ENCODE measurements at places on chromosomes 12 and 14.

GRCh38 chr14:61451491-61451890 lies 130.1 kb downstream of the PRKCH start:
- no peak for DNase-seq

DNA sequence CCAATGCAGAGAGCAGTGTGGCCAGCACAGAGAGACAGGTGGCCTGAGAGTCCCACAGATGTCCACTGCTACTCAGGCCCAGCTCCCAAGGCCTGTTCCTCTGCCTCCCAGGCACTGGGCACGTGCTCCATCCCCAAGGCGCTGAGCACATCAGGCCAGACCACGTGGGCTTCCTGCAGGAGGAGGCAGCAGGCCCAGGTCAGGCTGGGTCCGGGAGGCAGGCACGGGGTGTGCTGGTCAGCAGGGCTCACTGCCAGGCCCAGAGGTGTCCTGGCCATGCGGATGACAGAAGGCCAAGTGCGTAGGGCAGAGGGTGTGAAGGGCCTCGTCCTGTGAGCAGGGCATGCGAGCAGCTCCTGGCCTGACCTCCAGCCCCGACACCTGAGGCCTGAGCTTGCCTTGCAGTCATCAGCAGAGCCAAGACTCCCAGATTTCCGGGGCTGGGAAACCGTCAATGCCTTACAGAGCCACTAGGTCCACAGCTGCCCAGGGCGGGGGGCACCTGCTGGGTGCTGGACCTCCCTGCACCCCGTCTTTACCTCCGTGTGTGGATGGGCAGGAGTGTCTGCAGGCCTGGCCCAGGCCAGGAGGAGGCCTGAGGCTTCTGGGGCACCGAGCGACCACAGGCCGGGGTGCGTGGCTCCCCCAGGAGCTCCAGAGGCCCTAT lies 14.9 kb downstream of the TRMT61A start:
- no peak for DNase-seq

DNA sequence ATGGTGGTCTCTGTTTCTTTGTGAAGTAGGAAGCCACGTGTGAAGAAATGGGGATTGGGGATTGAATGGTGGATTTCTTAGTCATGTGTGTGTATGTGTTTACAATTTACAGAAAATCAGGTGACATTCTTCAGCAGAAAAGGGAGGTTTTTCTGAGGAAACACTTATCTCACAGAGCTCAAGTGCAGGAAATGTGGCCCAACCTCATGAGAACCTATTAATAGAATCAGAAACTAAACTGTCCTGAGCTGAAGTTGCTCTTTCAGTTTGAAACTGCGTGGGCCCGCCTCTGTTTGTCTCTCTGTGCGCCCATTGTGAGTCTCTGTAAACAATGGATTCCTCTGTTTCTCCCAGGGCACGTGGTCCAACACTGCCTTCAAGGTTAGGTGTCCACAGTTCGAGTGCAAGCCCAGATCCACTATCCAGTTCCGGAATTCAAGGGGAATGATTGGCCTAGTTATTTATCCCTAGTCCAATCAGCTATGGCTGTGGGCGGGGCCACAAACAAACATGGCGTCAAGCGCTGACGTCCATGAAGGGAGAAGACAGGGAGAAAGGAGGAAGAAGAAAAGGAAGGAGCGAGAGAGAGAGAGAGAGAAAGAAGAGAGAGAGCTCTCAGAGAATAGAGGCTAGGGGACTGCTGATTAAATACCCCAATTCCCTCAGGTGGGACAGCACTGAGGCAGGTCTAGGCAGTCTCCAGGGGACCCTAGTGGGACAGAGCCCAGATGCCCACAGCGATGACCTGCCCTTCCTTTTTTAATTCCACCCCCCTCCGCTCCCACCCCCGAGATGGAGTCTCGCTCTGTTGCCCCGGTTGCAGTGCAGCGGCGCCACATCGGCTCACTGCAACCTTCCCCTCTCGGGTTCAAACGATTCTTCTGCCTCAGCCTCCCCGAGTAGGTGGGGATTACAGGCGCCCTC lies 31.4 kb upstream of the C12orf76 start:
- DNase-seq, result no peak

DNA sequence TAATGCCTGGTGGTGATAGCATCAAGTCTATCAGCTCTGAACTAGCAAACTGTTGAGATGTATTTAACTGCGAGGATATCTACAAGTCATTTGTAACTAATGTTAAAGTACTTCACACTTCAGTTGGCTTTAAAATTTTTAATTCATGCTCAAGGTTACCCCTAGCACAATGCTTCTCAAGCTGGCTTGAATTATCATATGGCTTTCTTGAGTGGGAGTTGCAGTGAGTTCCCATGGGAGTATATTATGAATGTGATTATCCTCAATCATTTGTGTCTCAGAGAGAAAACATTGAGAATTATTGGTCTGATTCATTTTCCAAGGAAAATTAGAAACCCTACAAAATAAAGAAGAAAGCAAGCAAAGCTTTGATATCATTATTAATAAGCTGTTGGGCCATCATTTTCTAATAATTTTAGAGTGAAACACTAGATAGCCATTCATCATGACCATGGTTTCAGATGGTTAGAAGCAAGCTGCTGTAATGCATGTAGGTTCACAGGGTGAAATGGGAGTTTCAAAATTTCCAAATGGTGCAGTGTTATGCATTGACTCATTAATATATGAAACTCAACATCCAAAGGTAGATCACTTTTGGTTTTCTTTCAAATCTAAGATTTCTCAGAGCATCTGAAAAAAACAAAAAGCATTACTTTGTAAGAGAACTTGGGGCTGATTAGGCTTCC lies 11.8 kb upstream of the KRAS start:
- DNase-seq, result no peak

DNA sequence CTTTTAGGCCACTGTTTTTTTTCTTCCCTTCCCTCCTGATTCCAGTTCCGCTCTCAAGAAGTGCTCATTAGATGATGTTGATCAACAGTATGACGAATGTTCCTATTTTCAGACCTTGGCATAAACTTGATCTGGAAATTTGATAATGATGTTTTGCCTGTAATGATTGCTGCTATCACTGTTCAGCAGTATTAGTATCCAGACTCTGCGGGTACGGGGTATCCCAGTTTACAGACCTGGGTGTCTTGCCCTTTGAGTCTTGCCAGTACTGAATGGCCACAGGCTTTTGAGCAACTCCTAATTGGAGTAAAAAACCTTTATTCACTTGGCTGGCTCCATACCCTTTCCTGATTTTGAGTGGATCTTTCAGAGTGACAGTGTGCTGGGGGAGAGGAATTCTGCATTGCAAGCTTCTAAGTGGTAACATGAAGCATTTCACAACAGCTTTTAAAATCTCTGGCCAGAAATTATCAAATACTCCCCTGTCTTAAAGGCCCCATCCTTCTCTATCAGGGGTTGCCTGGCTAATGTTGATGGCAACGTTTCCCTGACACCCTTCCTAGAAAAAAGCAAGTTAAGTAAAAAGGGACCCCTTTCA lies 5.9 kb upstream of the ASB8 start:
- DNase-seq, result no peak

DNA sequence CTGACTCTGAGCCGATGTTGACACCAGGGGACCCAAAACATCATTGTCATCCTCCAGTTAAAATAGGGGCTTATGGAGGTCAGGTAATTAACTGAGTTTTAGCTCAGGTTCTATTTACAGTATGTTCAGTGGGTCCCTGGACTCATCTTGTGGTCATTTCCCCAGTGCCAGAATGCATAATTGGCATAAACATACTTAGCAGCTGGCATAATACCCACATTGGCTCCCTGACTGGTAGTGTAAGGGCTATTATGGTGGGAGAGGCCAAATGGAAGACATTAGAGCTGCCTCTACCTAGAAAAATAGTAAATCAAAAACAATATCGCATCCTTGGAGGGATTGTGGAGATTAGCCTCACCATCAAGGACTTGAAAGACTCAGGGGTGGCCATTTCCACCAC lies 350.9 kb downstream of the C12orf75 start:
- DNase-seq, result no peak

DNA sequence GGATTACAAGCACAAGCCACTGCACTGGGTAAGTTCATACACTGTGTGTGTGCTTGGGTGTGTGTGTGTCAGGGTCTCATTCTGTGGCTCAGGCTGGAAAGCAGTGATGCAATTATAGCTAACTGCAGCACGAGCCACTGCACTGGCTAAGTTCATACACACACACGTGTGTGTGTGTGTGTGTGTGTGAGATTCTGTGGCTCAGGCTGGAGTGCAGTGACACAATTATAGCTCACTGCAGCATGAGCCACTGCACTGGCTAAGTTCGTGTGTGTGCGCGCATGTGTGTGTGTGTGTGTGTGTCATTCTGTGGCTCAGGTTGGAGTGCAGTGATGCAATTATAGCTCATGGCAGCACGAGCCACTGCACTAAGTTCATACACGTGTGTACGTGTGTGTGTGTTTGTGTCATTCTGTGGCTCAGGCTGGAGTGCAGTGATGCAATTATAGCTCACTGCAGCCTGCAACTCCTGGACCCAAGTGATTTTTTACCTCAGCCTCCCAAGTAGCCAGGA lies 85.4 kb downstream of the HECTD1 start:
- no peak for DNase-seq

DNA sequence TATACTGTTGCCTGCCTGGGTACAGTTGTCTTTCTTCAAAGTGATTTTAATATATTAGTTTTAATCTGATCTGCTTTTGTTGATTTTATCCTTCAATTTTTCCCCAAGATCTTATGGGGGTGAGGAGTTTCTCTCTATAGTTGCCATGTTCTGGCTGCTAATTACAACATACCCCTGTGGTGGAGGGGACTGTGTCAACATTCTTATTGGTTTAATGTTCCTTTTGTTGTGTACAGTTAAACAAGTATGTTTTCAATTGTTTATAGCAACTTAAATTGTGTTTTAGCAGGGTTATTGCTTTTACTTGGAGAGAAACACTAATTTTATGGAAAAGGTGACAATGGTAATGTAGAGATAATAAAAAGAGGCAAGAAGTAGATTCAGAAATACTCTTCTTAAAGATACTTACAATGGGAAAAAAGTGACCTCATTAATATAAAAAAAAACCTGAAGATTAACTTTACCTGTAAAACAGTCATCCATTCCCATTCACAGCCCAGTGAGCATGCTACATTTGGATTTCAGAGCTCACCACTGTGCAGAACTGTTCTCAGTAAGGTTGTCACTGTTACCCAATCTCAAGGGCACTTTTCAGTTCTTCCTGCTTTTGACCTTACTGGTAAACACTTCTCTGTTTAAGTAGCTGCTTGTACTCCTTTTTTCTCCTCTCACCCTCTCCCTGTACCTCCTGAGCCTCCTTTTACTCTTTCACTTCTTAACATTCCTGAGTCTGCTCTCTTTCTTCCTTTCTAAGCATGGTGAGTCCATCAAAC lies 8.1 kb upstream of the LRRK2 start:
- no peak for DNase-seq

DNA sequence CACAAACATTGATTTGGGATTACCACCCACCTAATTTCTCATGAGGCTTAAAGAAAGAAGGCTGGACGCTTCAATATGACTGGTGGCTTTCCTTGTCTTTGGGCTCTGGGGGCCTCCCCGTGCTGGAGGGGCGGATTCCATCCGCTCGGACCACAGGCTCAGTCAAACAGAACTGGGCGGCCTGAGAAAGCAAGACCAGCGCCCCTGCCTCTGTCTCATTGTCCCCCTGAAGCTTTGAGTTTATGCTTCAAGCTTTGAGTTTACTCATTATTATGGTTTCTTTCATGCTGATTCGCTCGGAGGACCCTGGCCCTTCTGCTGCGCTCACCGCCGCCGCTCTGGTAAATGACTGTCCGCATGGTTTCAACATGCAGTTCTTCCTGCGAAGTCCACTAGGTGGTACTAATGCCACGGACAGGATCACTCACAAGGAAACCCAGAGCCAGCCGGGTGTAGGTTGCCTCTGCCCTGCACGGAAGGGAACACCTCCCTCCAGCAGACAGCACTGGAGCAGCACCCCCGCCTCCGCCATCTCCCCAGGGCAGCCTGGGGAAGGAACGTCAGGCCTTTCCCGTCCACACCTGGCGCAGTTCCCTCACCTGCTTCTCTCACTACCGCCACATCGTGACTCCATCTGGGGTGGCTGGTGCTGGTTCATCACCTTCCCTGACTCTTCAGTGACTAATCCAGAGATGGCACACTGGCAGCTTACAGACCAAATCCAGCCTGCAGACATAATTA lies 13.2 kb upstream of the TIGAR start:
- peak; percentile 70 for DNase-seq

DNA sequence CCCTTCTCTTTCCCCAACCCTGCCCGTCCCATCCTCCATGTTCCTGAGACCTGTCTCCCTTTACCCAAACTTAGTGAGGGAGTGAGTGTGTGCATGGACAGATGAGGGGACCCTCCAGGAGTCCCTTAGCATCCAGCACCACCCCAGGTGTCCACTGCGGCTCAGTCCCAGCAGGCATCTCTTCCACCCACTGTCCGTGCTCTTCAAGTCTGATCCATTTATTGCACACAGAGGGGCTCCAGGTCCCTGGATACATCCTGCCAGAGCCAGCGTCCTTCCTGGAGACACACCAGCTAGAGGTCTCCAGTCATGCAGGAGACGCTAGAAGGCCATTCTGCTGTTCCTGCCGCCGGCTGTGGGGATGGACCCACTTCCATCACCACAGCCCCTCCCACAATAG lies 239.2 kb downstream of the ADGRD1 start:
- no peak for DNase-seq

DNA sequence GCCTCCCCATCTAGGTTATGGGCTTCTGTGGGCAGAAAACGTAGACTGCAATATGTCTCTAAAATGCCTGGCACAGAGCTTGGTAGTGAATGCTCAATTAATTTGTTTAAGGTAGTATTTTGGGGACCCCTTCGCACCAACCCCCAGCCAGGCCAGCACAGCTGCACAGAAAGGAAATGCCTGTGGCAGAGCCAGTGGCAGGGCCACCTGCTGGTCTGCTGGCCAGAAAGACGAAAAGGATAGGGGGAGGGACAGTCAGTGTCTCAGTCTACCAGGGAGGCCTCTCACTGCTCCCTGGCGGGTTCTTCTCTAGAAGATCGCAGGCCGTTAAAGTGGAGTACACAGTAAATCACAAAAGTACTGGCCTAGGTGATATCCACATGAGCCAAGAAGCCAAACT lies 3.5 kb downstream of the RAB15 start:
- DNase-seq, result no peak

DNA sequence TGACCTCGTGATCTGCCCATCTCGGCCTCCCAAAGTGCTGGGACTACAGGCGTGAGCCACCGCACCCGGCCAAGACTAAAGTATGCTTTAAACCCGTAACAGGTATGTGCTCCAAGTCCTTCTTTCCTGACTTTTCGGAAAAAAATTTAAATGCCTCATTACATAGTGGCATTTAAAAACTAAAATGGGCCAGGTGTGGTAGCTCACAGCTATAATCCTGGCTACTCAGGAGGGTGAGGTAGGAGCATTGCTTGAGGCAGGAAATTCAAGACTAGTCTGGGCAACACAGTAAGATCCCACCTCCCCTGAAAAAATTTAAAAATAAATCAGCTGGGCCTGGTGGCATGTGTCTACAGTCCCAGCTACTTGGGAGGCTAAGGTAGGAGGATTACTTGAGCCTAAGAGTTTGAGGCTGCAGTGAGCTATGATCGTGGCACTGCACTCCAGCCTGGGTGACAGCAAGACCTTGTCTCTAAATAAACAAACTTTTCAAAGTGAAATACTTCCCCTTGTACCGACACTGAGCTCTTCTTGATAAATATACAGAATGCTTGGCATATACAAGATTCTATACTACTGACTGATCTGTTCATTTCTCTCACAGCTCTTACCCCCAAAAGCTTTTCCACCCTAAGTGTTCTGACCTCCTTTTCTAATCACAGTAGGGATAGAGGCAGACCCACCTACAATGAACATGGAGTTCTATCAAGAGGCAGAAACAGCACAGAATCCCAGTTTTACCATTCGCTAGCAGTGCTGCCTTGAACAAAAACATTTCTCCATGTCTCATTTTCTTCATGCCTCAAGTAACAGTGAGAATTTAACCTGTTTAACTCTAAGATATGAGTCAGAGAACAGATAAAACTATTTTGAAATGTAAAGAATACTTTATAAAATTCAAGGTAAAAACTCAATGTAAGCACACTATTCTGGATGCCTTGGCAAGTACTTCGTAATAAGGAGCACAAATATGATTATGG lies 7.9 kb downstream of the PPP4R3A start:
- no peak for DNase-seq

Measured in nephron progenitor cell (in vitro differentiated cells).